ENCODE measurements at places on chromosomes 11 and 22. TPM values are rescaled to one million over a fixed set of nuclear protein-coding genes. Genes with fewer than 3 reads are reported as not detected.

Gene FGF3
- total RNA-seq = not detected

Gene BTBD18
- not detected for total RNA-seq

Gene DDTL
- total RNA-seq = 5.4 TPM

Gene SCGB2A2
- total RNA-seq = not detected

Gene PLEKHA7
- total RNA-seq = 10.8 TPM

Gene PRG2
- not detected for total RNA-seq

Gene NPTXR
- 29.3 TPM for total RNA-seq

Gene TSGA10IP
- not detected for total RNA-seq

Gene NOX4
- 293 TPM for total RNA-seq

Gene PANX3
- not detected for total RNA-seq

Gene CRYBB3
- total RNA-seq = not detected

Gene PDE3B
- 21.6 TPM for total RNA-seq

Gene OR8U1
- total RNA-seq = not detected

Gene TBC1D22A
- total RNA-seq = 28.9 TPM

Gene IFTAP
- 41.0 TPM for total RNA-seq

Gene TMEM191B
- total RNA-seq = not detected

Gene FAM180B
- total RNA-seq = 0.27 TPM

Gene MAPK8IP2
- 0.41 TPM for total RNA-seq

Gene CDC42EP1
- total RNA-seq = 61.6 TPM

Gene RASL10A
- total RNA-seq = 4.1 TPM

Gene UNC93B1
- total RNA-seq = 72.4 TPM

Gene UPB1
- total RNA-seq = 2.7 TPM

Gene MMP12
- not detected for total RNA-seq

Gene KRTAP5-1
- not detected for total RNA-seq

Gene IGLL5
- 4.3 TPM for total RNA-seq

Gene MAPK12
- total RNA-seq = 10.4 TPM

Gene RIMBP3B
- not detected for total RNA-seq

Gene PRAME
- total RNA-seq = not detected

Gene SCN2B
- total RNA-seq = not detected

Gene C22orf42
- not detected for total RNA-seq

Gene CALCA
- total RNA-seq = not detected

Gene OR51V1
- not detected for total RNA-seq

Gene SPON1
- 20.6 TPM for total RNA-seq

Gene KIF18A
- total RNA-seq = not detected

Gene SLC22A6
- not detected for total RNA-seq

Gene TRIM51
- not detected for total RNA-seq

Gene OR51I1
- not detected for total RNA-seq

Gene PATE4
- not detected for total RNA-seq

Gene RTCB
- 99.5 TPM for total RNA-seq
